ENCODE measurements at places on chromosomes 12 and 14.

- DNase-seq: no peak
These were observed 130.7 kb downstream of the TMTC2 start for GRCh38 chr12:82817368-82817767.

DNA sequence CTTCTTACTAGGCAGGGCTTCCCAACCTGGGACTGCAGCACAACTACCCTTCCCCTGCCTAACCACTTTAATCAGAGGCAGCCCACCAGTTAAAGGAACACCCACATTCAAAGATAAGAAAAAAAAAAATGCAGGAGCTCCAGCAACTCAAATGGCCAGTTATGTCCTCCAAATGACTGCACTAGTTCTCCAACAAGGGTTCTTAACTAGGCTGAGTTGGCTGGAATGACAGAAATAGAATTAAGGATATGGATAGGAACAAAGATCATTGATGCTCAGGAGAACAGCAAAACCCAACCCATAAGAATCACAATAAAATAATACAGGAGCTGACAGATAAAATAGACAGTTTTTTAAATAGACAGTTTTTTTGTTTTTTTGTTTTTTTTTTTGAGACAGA is 154.2 kb downstream of the PLCZ1 start:
- no peak for DNase-seq

DNA sequence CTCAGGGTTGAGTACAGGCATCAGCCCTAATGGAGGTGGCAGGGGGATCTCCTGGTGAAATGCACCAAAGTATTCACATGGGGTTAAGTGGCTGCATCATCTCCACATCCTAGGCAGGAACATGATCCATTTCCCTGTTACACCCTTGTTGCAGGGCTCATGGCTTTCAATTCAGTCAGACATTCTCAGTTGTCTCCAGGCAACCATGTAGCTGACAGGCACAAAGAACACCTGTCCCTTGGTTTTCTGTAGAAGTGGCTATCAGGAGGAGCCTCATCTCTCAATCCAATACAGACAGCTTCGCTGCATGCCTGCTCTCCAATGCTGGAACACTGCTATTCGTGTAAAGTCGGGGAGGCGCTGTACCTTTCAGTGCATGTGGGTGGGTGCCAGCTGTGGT is 299.0 kb upstream of the FOXG1 start:
- no peak for DNase-seq

- DNase-seq: no peak
These were observed 17.9 kb upstream of the SOS2 start for GRCh38 chr14:50249136-50249775.

DNA sequence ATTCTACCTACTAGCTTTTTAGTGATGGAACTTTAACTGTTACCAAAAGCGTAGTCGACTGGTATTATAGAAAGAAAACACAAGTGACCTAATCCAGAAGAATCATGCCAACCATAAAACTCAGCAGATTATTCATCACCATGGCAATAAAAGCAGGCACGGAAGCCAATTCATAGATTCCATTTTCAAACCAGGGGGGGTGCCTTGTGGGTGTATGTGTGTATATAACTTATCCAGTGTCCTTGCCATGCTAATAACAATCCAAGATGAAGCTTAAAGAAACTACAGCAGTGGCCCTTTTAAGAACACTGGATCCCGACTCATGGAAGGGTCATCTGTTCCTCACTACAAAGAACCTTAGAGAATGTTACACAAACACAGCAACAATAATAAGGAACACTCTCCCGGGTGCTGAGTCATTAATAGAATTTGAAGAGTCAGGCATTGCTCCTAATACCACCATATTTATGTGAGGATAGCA is 61.0 kb downstream of the EPS8 start:
- no peak for DNase-seq

DNA sequence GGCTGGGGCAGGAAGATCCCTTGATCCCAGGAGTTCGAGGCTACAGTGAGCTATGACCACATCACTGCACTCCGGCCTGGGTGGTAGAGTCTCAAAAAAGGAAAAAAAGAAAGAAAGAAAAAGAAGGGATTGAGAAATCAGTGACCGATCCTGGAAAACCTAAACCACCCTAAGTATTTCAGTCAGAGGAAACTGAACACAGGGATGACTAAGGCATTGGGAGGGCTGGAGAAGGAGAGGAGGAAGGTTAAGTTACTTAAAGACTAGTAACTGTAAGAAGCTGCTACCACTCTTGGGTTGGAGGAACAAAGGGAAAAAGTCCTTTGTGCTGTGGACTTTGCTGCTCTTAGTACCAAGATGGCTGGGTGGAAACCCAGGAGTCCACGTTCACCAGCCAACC is 10.6 kb downstream of the HHIPL1 start:
- no peak for DNase-seq

DNA sequence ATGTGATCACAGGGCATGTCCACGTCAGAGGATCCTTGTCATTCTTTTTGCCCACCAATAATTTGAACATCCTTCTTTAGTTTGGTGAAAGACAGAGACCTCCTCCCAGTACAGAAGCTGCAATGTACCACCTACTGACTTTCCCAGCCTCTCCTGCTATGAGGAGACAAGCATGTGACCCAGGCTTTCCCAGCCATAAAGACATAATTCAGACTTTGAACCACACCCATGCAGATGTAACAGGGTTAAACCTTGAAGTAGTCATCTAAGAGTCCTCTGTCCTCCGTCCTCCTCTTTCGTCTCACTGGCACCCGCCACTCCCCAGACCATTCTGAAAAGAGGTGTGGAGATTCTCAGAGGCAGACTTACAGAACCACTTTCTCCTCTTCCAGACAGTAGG is 120.8 kb downstream of the KCNK10 start:
- DNase-seq: no peak

- DNase-seq: no peak
These were observed 109.1 kb upstream of the BCL2L14 start for GRCh38 chr12:11961686-11962085.

GRCh38 chr12:101838628-101839323 is 8.0 kb upstream of the GNPTAB start:
- DNase-seq: no peak

DNA sequence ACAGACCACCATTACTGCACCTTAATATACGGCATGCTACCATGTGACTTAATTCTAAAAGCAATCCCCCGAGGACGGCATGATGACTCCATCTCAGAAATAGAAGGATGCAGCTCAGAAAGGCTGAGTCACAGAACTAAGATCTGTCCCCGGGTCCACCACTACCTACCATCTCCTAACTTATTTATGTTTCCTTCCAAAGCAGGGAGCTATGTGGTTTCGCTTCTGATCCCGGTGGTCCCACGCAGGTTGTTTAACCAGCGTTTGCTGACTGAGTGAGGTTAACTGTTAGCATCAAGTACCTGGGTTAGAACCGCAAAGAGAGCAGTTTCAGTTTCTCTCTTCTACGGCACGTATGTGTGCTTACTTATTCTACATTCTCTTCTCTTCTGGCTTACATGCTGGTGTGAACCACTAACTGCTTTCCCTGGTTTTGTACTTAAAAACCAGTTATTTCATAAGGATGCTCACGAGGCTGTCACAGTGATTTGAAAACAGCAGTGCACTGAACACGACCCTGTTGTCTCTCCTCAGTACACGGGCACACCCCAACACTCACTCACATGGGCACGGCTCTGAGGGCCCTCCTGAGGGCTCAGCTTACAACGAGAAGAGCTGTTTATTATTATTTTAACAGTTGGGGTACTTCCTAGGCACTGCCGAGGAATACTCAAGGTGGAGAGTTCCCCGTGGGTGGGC is 66.7 kb downstream of the CCDC88C start:
- no peak for DNase-seq

GRCh38 chr12:69916544-69917235 is 91.7 kb downstream of the MYRFL start:
- no peak for DNase-seq

DNA sequence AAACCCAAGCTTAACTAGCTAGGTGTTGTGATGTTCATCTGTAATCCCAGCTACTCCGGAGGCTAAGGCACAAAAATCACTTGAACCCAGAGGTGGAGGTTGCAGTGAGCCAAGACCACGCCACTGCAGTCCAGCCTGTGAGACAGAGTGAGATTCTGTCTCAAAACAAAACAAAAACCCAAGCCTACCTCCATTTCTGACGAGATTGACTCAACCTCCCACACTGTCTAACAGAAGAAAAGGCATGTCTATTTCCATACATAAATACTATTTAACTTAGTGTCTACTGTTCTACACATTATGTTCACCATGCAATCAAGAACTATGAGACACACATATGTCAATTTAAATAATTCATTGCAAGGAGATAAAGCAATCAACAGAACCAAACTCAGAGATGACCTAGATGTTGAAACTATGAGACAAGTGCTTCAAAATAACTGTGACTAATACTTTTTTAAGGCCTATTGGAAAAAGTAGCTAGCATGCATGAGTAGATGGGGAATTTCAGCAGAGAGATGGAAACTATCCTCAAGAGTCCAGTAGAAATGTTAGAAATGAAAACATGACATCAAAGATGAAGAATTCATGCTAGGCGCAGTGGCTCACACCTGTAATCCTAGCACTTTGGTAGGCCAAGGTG is 75.9 kb upstream of the DHRS4 start:
- DNase-seq: no peak

GRCh38 chr14:85459361-85460000 is 70.5 kb upstream of the FLRT2 start:
- no peak for DNase-seq

DNA sequence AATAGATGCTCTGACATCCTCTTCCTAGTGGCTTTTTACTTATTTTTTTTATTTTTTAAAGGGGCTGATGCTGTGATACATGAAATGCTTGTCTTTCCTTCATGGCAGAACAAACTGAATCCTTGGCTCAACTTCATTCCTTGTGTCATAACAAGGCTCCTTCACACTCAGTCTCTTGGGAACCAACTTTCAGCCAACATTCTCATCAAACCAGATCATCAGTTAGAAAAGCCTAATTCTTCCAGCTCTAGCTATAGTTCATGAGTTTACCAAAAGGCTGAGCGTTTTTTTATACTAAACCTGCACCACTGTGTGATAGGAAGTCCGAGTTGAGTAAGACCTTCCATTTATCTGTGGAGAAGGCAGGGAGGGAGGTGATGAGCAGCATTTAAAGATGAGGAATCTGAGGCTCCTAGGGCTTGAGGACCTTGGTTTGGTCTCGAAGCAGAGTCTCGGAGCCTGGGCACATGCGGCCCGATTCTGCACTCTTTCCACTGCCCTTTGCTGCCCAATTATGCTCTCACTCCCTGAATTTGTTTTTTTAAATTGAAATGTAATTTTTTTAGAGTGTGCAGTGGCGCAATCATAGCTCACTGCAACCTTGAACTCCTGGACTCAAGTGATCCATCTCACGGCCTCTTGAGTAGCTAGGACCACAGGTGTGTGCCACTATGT is 8.2 kb downstream of the GPRC5D start:
- no peak for DNase-seq

DNA sequence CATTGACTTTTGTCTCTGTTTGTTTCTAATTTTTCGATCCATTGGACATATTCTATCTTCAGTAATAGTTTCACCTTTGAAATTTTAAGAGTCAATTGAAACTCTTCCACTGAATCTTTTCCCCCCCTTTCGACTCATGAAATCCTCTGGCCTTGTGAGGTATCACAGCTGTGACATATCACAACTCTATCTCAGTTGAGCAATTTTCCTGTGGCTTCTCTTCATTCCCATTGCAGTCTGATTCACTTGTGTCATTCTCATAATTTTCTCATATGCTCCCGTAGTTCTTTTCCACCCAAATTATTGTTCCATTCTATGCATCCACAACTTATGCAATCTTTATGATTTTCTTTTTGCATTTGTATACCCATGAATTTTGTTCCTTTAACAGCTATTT is 261.6 kb downstream of the DACT1 start:
- DNase-seq: no peak

DNA sequence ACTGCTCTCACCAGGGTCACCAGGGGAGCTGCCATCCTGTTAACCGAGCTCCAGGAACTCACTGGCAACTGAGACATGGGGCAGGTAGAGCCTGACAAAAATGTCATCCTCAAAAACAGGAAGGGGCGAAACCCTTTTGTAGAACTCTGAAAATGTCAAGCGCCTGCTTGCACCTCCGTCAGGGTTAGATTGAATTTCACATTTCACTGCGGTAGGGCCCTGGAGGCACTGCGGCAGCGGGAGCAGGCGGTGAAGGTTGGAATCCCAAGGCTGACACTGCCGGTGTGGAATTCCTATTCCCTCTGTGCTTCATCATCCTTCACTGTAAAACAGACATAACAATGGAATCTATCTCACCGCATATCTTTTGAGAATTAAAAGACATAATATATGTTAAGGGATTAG is 142.8 kb upstream of the TMCC3 start:
- no peak for DNase-seq

DNA sequence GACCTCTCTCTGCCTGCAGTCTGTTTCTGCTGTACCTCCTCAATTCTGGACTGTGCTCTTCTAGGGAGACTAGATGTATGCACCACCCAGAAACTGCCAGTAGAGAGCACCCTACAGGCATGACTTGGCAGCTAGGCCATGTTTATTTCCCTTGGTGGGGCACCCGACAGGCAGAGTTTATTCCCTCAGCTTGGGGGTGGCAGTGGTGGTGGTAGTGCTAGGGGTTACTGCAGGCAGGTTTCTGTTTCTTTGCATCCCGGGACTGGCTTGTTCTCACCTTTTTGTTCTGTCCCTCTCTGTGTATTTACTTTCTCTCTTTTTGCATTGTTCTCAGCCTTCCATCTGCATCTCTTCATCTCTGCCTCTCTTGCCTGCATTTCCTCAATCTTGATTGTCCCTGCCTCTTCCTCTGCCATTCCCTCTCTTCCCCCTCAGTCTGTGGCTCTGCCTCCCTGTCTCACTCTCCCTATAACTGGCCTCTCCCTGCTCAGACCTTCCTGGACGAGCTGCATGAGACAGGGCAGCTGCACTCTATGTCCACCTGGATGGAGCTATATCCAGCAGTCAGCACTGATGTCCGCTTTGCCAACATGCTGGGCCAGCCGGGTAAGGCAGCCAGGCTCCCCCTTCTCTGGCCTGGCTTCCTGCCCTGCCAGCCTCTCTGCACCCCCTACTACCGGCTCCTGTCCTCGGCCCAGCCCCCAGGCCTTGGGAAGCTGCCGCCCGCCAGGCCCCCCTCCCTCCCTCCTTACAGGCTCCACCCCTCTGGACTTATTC is 13.8 kb downstream of the PRPF40B start:
- DNase-seq: peak; percentile 82

- DNase-seq: no peak
These were observed 15.6 kb downstream of the PTGDR start for GRCh38 chr14:52283099-52283498.

DNA sequence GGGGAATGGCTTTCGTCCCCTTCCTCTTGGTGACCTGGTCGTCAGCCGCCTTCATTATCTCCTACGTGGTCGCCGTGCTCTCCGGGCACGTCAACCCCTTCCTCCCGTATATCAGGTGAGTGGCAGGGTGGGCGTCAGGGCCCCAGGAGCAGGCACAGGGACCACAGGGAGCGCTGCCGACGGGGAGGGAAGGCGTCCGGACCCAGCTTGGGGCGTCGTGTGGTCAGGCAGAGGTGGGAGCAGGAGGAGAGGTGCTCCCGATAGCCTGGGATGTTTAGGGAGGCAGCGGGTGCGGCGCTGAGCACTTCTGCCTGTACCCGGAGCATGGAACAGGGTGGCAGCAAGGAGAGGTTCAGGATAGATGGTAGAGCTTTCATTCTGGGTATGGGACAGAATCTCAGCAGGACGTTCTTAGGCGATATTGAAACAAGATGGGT is 444 bp downstream of the DRAM1 start:
- peak; percentile 37 for DNase-seq

- DNase-seq: no peak
These were observed 21.0 kb downstream of the C12orf75 start for GRCh38 chr12:105351523-105351922.

GRCh38 chr14:98290596-98290995 is 981.4 kb downstream of the BCL11B start:
- DNase-seq: no peak

- no peak for DNase-seq
These were observed 39.8 kb upstream of the LMNTD1 start for GRCh38 chr12:25592725-25593495.

- DNase-seq: no peak
These were observed 16.7 kb downstream of the HMGA2 start for GRCh38 chr12:65840793-65841670.

Measured in HuH-7 (cell line).